Caco-2 (cell line): ENCODE measurements at places on chromosomes 5 and 9.

- peak; percentile 90 for DNase-seq
- peak overlapping the region; percentile 90 for H3K27ac ChIP-seq
- no peaks in the 10 kb centered on the region for H3K36me3 ChIP-seq
- no peak overlapping the region for H3K4me3 ChIP-seq
- H3K4me1 ChIP-seq, result peaks cover 34% of the 10 kb centered on the region
- no peaks in the 10 kb centered on the region for H3K27me3 ChIP-seq
These were observed 133.3 kb upstream of the RAI14 start for GRCh38 chr5:34522599-34523386.

DNA sequence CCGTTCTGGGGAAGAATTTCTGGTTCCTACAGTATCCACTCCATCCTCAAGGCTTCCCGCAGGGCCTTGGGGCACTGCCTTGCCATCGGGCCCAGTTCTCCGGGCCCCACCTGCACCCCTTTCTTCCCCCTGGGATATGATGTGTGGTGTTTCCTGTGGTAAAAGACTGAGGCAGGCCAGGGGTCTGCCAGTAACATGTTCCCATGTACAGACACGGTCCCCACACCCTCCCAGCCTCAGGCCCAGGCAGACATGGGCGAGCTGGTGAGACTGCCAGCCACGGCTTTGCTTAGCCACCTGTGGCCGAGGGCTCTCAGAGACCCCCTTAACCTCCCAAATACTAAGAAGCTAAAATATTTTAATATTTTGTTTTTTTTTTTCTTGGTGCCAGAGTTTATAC, 46.0 kb downstream of the NDST1 start:
- no peak overlapping the region for H3K27ac ChIP-seq
- DNase-seq, result no peak
- no peaks in the 10 kb centered on the region for H3K27me3 ChIP-seq
- no peak overlapping the region for H3K4me3 ChIP-seq

DNA sequence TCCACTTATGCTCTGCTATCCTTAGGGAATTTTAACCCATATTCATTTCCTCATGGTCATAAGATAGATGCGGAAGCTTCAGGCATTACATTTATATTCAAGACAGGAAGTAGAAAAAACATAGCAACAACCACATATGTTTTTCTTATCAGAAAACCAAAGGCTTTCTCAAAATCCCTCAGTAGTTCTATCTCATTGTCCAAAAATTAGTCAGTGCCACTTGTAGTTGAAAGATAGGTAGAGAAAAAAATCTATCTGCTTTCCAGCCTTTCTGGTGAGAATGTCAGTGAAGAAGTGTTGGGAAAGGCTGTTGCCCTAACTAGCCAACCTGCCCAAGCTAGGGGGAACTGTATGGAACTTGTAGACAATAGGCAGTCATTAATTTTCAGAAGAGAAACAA, 23.5 kb upstream of the MOCS2 start:
- H3K27me3 ChIP-seq, result no peaks in the 10 kb centered on the region
- H3K36me3 ChIP-seq, result no peaks in the 10 kb centered on the region
- H3K27ac ChIP-seq, result no peak overlapping the region

DNA sequence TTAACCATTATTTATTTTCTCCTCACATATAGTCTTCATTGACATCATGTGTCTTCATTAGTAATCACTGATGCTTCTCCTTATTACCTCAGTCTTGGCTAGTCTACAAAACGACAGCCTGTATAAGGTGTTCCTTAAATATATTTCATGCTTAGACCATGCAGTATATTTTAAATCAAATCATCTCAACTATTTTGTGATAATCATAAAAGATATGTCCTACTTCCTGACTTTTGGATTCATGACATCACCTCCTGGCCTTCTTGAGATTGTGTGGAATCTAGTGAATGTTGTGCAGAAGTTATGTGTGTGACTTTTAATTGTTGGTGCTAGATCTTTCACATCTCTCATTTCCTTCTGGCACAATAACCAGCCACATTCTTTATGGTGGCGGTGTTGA, 1339.3 kb upstream of the C9orf72 start:
- no peak for DNase-seq
- H3K4me1 ChIP-seq, result peaks cover 26% of the 10 kb centered on the region
- H3K27ac ChIP-seq, result no peak overlapping the region
- H3K27me3 ChIP-seq, result no peaks in the 10 kb centered on the region
- no peak overlapping the region for H3K4me3 ChIP-seq

- no peak for DNase-seq
- no peaks in the 10 kb centered on the region for H3K36me3 ChIP-seq
- H3K27me3 ChIP-seq, result no peaks in the 10 kb centered on the region
- no peak overlapping the region for H3K27ac ChIP-seq
- no peak overlapping the region for H3K4me3 ChIP-seq
- H3K4me1 ChIP-seq, result no peaks in the 10 kb centered on the region
These were observed 478.0 kb downstream of the BRINP1 start for GRCh38 chr9:118891213-118891612.

- 0 out of 2 replicates have a peak, but pooled peaks cover 4% of the 10 kb centered on the region for H3K27me3 ChIP-seq
- peak; percentile 20 for DNase-seq
- no peaks in the 10 kb centered on the region for H3K36me3 ChIP-seq
- no peak overlapping the region for H3K27ac ChIP-seq
- H3K4me1 ChIP-seq, result 0 out of 2 replicates have a peak, but pooled peaks cover 4% of the 10 kb centered on the region
These were observed 125.1 kb downstream of the PDE4D start for GRCh38 chr5:59768152-59769040.

DNA sequence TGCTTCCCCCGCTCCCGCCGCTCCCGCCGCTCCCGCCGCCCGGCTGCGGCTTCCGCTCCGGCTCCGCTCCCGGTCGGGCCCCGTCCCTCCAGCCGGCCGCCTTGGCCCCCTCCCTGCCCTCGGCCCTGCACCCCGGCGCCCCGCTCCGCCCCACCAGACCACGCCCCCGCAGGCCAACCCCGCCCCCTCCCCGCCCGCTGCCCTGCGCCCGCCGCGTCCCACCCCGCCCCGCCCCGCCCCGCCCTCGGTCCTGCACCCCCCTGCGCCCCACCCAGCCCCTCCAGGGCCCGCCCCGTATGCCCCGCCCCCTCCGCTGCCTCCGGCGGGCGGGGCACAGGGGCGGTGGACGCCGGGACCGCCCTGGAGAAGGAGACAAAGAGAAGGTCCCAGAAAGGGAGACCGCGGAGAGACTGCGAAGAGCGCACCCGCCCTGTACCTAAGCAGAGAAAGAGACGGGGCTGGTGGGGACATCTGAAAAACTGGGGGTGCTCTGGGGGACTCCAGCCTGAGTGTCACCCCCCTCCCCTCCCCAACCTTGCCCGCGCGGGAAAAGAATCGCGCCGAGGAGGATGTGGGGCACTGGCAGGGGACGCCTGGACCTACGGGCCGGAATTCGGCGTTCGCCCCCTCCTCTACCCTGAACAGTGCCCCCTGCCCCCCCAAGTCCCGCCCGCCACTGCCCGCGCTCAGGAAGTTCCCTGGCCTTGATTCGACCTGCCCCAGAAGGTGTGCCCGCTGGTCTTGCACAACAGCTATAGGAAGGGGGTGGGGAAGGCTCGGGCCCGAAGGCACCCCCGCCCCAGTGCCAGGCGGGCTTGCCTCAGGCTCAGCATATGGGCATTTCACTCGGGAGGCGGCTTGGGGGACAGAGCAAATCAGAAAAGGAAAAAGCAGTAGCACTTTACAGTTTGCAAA, 42.8 kb upstream of the STXBP1 start:
- peaks cover 9% of the 10 kb centered on the region for H3K4me1 ChIP-seq
- H3K27me3 ChIP-seq, result no peaks in the 10 kb centered on the region
- peak overlapping the region; percentile 79 for H3K27ac ChIP-seq
- no peaks in the 10 kb centered on the region for H3K36me3 ChIP-seq
- peak overlapping the region; percentile 68 for H3K4me3 ChIP-seq

DNA sequence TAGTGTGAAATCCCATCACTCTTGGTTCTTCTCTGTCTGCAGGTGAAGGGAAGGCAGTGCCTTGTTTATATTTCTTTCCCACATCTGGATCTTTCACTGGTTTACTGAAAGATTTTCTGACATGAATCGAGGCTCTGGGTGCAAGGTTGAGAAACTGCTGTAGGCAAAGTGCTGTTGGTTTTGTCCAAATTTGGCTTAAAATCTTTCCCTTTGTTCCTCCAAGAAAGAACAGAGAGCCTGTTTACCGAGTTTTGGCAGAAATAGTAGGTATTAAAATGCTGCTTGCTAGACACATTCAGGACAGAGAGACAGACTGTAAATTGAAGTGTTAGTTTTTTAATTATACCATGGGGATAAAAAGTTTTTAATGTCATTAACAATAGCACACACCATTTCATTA, 21.5 kb downstream of the SKP2 start:
- no peak overlapping the region for H3K4me3 ChIP-seq
- H3K4me1 ChIP-seq, result peaks cover 4% of the 10 kb centered on the region; the same call in 1 of the 2 replicates
- peaks cover 7% of the 10 kb centered on the region for H3K36me3 ChIP-seq
- no peak for DNase-seq

DNA sequence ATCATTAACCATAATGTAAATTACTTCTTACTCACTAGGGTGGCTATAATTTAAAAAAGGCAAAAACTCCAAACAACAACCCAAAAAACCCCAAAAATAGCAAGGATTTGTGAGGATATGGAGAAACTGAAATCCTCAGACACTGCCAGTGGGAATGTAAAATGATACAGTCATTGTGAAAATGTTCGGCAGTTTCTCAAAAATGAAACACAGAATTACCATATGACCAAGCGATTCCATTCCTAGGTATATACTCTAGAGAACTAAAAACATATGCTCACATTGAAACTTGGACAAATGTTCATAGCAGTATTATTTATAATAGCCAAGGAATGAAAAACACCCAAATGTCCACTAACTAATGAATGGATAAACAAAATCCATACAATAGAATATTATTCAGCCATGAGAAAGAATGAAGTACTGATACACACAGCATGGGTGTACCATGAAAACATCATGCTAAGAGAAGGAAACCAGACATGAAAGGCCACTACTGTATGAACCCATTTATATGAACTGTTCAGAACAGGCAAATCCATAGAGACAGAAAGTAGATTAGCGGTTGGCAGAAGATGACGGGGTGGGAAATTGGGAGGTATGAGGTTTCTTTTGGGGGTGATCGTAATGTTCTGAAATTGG, 119.1 kb downstream of the MAPKAP1 start:
- H3K27me3 ChIP-seq, result no peaks in the 10 kb centered on the region
- peaks cover 5% of the 10 kb centered on the region; the same call in 1 of the 2 replicates for H3K4me1 ChIP-seq
- H3K4me3 ChIP-seq, result no peak overlapping the region
- H3K27ac ChIP-seq, result no peak overlapping the region
- no peaks in the 10 kb centered on the region for H3K36me3 ChIP-seq

GRCh38 chr9:87657893-87658292, 68.0 kb upstream of the CTSL start:
- no peaks in the 10 kb centered on the region for H3K27me3 ChIP-seq
- H3K4me1 ChIP-seq, result no peaks in the 10 kb centered on the region
- H3K27ac ChIP-seq, result no peak overlapping the region
- H3K4me3 ChIP-seq, result no peak overlapping the region
- no peak for DNase-seq

GRCh38 chr5:142484821-142485387, 160.1 kb upstream of the SPRY4 start:
- H3K27ac ChIP-seq, result no peak overlapping the region
- H3K4me1 ChIP-seq, result no peaks in the 10 kb centered on the region
- no peak overlapping the region for H3K4me3 ChIP-seq
- DNase-seq, result no peak

DNA sequence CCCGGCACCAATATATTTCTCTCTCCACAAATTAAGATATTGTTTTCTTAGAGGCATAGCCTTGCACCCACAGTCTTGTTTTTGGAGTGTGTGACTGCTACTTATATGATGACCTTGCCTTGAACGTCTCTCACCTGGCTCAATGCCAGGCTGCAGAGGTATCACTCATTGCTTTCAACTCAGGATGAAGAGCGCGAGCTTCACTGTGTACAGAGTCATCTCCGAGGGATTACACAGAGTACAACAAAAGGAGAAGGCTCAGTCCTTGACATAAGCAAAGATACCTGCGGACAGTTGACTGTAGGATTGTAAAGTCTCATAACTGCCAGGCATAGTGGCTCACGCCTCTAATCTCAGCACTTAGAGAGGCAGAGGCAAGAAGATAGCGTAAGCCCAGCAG, 53.8 kb downstream of the CD180 start:
- H3K4me3 ChIP-seq, result no peak overlapping the region
- no peak overlapping the region for H3K27ac ChIP-seq
- DNase-seq, result no peak
- H3K36me3 ChIP-seq, result 0 out of 2 replicates have a peak, but pooled peaks cover 1% of the 10 kb centered on the region
- H3K27me3 ChIP-seq, result no peaks in the 10 kb centered on the region

- DNase-seq, result no peak
- H3K27me3 ChIP-seq, result no peaks in the 10 kb centered on the region
- H3K4me3 ChIP-seq, result no peak overlapping the region
- H3K4me1 ChIP-seq, result no peaks in the 10 kb centered on the region
These were observed 245.7 kb downstream of the BNC2 start for GRCh38 chr9:16624744-16625117.

DNA sequence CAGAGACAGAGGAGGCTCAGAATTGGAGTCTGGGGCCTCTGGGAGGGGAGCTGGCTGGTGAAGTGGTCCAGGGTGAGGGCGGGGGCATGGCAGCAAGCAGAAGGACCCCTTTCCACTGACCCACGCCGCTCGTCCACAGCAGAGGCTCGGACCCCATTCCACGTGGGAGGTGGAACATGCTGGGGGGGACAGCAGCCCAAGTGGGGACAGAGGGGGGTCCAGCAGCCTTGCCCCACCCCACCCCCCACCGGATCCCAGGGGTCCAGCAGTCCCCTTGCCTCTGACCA, 25.4 kb upstream of the NKD2 start:
- H3K27me3 ChIP-seq, result no peaks in the 10 kb centered on the region
- H3K4me3 ChIP-seq, result no peak overlapping the region
- no peak overlapping the region for H3K27ac ChIP-seq
- DNase-seq, result no peak
- H3K4me1 ChIP-seq, result peaks cover 9% of the 10 kb centered on the region; the same call in 1 of the 2 replicates

GRCh38 chr5:16178745-16179372, 732 bp downstream of the MARCHF11 start:
- H3K4me3 ChIP-seq, result no peak overlapping the region
- no peak overlapping the region for H3K27ac ChIP-seq
- peak; percentile 56 for DNase-seq
- H3K27me3 ChIP-seq, result no peaks in the 10 kb centered on the region
- no peaks in the 10 kb centered on the region for H3K36me3 ChIP-seq

- H3K27me3 ChIP-seq, result no peaks in the 10 kb centered on the region
- no peak overlapping the region for H3K4me3 ChIP-seq
- no peaks in the 10 kb centered on the region for H3K36me3 ChIP-seq
- no peak for DNase-seq
- H3K4me1 ChIP-seq, result no peaks in the 10 kb centered on the region
- H3K27ac ChIP-seq, result no peak overlapping the region
These were observed 37.4 kb downstream of the RASGEF1C start for GRCh38 chr5:180171568-180172094.

DNA sequence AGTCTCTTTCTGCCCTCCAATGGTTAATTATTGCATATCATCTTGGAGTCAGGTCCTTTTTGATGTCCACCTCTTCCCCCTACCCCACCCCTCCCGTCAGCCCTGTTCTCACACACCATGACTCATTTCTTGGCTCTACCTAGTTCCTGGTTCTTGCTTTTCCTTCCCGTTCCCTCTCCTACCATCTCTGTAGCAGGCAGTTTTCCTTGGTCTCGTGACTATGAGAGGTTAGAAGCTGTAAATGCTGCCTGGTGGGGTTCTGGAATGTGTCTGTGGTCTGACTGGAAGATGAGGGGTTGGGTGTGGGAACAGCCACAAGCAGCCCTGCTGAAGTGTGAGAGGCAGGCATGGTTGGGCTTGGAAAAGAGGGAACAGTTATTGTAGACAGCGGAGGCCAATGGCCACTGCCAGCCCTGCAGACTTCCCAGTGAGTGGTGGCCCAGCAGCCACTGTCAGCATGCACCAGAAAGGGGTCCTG, 18.2 kb downstream of the SLC22A5 start:
- peak overlapping the region; percentile 51 for H3K27ac ChIP-seq
- DNase-seq, result no peak
- H3K27me3 ChIP-seq, result no peaks in the 10 kb centered on the region

- no peaks in the 10 kb centered on the region for H3K27me3 ChIP-seq
- no peaks in the 10 kb centered on the region for H3K36me3 ChIP-seq
- peaks cover 3% of the 10 kb centered on the region; the same call in 1 of the 2 replicates for H3K4me1 ChIP-seq
- H3K27ac ChIP-seq, result no peak overlapping the region
- no peak for DNase-seq
These were observed 391.0 kb downstream of the TMEM232 start for GRCh38 chr5:110335361-110336066.
